ENCODE measurements at places on chromosomes 16 and 17.

DNA sequence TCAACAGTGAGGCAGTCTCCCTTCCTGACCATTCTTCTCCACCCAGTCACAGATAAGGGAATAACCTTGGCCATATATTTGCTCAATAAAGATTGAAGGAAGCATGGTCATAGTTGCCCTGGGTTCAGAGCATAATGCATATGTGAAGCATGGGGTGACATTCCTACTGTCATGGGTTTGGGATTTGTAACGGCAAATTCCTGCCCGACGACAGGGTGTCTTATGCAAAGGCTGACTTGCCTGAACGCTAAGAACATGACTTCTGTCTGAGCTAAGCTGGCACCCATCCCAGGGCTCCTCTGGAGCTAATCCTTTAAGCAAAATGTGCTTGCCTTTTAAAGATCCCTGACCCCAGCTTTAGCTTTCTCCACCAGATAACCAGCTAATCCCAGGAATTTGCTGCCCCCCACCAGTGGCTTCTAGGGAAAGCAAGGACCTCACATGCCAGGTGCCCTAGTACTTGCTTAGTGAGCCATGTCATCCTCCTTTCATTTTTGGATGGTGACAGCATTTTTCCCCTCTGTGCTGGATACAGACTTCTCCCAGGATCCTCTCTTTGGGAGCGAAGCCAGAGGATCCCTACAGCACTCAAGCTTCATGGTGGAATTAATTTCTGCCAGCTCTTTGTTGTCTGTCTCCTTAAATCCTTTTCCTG is 11.7 kb downstream of the SLC7A6OS start:
- no peak for DNase-seq

- no peak for DNase-seq
These were observed 26.1 kb downstream of the CDH1 start for GRCh38 chr16:68762996-68763756.

- DNase-seq = no peak
These were observed 543 bp upstream of the GPS2 start for GRCh38 chr17:7315570-7316235.

GRCh38 chr16:48914070-48914469 is 304.1 kb upstream of the N4BP1 start:
- no peak for DNase-seq

DNA sequence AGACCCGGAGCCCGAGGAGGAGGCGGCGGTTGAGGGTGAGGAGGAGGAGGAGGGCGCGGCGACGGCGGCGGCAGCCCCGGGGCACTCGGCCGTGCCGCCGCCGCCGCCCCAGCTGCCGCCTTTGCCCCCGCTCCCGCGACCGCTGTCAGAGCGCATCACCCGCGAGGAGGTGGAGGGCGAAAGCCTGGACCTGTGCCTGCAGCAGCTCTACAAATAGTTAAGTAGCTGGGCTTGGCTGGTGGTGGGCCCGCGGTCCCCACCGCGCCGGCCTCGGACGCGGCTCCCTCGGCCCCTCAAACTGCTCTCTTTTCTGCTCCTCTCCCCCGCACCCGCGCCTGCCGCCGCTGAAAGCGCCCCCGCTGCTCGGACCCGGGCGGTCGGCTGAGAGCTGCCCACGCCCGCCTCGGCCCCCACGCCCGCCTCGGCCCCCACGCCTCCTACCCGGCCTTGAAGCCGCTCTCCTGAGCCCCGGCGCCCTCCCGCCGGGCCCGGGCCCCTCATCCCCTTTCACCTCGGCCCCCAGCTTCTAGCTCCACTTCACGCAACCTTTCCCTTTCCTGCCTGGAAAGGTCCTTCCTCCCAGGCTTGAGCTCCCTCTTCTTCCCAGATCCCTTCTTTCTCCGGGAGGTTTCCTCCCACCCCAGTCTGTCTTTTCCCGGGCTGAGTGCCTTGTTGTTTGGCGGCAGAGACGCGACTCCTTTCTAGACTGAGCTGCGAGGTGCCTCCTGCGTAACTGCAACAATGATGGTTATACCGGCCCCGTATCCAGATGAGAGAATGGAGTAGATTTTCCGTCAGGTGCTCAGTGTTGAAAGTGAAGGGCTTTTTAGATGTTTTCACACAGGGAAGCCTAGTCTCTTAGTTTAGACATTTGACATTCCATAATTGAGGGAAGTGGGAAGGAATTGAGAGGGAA is 850 bp downstream of the PPM1E start:
- DNase-seq = peak; percentile 1

- DNase-seq = no peak
These were observed 69.4 kb downstream of the ZDHHC7 start for GRCh38 chr16:84941921-84942320.

GRCh38 chr17:9367156-9367555 is 208.5 kb downstream of the STX8 start:
- DNase-seq = no peak

DNA sequence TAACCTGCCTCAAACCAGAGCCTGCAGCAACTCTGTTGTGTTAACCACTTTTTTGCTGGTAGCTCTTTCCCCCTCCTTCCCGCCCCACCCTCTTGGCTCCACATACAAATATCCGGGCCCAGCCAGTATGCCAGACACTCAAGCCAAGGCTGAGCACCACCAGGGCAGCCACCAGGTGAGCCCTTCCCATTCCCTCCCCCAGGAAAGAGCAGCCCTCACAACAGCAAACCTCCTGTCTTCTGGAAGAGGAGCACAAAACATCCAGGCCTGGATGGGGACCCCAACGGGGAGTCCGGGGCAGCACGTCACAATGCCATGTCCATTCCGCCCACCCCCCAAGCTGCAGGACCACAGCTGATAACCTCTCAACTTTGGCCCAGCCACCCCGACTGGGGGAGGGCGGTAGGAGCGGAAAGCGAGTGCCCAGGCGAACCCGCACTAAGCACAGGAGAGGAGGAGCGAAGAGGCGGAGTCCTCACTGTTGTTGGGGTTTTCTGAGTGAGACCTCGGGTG is 757 bp downstream of the ORMDL3 start:
- DNase-seq = peak; percentile 35

DNA sequence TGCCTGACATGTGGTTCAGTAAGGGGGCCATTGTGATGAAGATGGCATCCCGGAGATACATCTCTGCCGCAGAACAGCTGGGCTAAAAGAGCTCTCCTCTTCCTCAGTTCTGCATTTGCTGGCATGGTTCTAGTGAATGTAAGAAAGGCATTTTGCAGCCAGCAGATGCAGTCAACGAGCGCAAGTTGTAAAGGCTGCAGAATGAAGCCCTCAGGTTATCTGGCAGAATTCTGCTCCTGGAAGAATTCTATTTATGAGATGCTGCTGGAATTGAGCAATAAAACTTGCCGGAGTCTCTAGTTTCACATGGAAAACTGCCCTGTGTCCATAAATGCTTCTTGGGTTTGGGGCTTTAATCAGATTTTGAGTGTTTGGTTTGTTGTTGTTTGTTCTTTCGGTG is 176.8 kb upstream of the HSBP1 start:
- DNase-seq = no peak

GRCh38 chr17:40459636-40460603 is 16.7 kb downstream of the IGFBP4 start:
- no peak for DNase-seq

- DNase-seq = no peak
These were observed 73.4 kb downstream of the PLD6 start for GRCh38 chr17:17132746-17133145.

GRCh38 chr16:11032922-11033291 is 88.5 kb downstream of the CLEC16A start:
- no peak for DNase-seq

DNA sequence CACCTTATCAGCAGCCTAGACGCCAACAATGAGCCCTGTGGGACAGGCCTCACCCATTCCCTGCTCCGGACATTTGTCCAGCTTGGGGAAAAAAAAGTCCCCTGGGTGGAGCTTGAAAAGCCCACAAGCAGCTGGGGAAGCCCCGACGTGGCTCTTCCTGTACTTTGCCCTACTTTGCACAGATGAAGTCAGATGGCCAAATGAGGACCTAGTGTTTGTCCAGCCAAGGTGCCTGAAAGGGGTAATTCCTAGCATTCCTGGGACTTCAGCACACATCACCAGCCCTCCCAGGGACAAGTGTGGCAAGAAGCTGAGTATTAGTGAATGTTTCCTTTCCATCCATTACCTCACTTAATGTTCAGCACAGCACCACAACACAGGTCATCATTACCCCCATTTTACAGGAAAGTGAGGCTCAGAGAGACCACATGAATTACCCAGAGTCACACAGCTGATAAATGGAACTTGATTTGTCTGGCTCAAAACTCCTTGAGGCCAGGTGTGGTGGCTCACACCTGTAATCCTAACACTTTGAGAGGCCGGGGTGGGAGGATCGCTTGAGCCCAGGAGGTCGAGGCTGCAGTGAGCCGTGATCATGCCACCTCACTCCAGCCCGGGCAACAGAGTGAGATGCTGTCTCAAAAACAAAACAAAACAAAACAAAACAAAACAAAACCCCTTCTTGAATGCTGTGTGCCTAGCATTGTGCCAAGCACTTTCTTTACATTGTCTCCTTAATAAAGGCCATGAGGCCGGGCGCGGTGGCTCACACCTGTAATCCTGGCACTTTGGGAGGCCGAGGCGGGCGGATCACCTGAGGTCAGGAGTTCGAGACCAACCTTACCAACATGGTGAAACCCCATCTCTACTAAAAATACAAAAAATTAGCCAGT is 19.9 kb upstream of the PLLP start:
- DNase-seq = no peak

DNA sequence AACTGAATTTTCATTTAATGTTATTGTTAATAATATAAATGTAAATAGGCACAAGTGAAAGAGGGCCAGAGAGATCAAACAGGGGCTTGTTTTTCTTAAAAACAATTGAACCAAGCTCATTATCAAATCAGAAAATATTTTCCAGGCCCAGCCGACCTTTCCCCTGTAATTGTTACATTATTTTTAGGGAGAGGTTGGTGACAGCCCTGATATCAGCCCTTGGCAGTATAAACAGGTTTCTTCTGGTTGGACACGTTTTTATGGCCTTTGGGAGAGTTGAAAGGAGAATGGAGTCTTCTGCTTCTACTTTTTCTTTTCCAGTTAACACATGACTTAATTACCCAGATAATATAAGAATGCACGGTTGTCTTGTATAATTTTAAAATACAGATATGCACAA is 40.0 kb upstream of the COQ7 start:
- no peak for DNase-seq

- no peak for DNase-seq
These were observed 21.4 kb downstream of the PECAM1 start for GRCh38 chr17:64369007-64369893.

GRCh38 chr16:87636050-87636684 is 33.9 kb downstream of the JPH3 start:
- peak; percentile 78 for DNase-seq

GRCh38 chr17:29659155-29659554 is 36.4 kb upstream of the CORO6 start:
- DNase-seq = no peak

DNA sequence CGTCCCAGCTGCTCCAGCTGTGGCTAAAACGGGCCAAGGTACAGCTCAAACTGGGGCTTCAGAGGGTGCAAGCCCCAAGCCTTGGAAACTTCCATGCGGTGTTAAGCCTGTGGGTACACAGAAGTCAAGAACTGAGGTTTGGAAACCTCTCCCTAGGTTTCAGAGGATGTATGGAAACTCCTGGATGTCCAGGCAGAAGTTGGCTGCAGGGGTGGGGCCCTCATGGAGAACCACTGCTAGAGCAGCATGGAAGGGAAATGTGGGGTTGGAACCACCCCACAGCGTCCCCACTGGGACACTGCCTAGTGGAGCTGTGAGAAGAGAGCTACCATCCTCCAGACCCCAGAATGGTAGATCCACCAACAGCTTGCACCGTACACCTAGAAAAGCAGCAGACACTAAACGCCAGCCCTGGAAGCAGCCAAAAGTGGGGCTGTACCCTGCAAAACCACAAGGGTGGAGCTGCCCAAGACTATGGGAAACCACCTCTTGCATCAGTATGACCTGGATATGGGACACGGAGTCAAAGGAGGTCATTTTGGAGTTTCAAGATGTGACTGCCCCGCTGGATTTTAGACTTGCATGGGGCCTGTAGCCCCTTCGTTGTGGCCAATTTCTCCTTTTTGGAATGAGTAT is 2.2 kb downstream of the SDR42E1 start:
- no peak for DNase-seq

DNA sequence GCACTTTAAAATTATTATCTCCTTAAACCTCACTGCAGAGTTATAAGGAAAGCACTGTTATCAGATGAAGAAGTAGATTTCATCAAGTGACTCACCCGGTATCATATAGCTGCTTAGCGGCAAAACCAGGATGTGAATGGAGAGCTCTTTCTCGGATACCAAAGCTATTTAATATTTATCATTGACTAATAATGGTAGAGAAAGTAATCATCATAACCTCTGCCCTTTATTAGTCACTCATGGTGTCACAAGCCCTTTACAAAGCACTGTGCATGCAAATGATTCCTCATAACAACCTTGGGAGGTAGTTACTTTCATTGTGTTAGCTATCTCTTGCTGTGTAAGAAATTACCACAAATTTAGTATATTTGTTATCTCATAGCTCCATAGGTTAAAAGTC is 592.9 kb downstream of the MAF start:
- DNase-seq = no peak

DNA sequence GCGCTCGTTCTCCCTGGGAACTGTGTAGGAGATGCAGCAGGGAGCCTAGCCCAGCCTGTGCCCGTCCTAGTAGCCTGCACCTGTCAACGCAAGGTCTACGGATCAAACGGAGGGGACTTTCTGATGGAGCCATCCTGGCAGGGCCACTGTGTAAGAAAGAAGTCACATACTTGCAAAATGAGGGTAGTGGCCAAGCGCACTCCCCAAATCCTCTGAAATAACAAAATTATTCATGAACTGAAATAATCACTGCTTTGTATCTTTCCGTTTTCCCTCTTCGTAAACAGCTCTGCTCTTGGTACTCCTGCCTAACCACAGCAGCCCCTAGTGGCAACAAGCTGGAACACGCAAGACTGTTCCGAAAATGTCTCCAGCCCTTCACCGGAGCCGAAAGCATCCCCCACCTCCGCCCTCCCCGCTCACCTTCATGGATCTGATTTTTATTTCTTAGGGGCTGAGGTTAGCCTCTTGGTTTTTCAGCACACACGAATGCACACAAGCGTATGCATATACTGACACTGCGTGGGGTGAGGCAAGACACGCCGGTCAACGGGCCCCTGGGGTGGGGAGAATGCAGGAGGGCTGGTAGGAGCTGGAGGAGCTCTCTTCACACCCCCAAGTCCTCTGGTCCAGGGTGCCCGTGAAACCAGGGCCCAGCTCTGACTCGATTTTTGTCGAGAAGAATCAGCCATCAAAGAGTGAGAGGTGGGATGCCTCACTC is 100.8 kb downstream of the ABCC12 start:
- no peak for DNase-seq

GRCh38 chr16:89325861-89326471 is 108.5 kb downstream of the ZNF778 start:
- DNase-seq = no peak

- DNase-seq = no peak
These were observed 9.0 kb downstream of the ITGB3 start for GRCh38 chr17:47262586-47262985.

GRCh38 chr17:34386697-34387550 is 23.9 kb upstream of the CCL1 start:
- DNase-seq = no peak

Data from activated CD4-positive, alpha-beta T cell treated with anti-CD3 and anti-CD28 coated beads for 4 hours (primary cell).